ENCODE measurements at places on chromosomes 5 and 9.
A peak's percentile ranks its signal among the peaks of the same experiment; 100 is the strongest.

- DNase-seq = no peak
These were observed 18.9 kb downstream of the CLPTM1L start for GRCh38 chr5:1325870-1326531.

GRCh38 chr5:73812457-73812856, 186.5 kb downstream of the ARHGEF28 start:
- DNase-seq = no peak

DNA sequence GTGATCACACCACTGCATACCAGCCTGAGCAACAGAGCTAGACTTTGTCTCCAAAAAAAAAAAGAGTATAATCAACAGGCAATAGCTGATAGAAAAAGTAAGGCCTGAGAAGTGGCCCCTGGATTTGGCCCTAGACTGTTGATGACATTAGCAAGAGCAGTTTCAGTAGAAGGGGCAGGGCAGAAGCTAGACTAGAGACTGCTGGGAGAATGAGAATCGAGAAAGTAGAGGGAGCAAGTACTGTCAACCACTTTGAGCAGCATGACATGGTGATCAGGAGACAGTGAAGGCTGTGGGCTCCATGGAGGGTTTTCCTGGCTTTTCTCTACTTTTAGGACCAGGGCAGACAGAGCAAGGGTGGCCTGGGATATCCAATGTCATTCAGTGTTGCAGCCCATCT, 34.9 kb upstream of the B4GALT1 start:
- DNase-seq = no peak

GRCh38 chr9:104087894-104088293, 6.2 kb upstream of the SMC2 start:
- no peak for DNase-seq

DNA sequence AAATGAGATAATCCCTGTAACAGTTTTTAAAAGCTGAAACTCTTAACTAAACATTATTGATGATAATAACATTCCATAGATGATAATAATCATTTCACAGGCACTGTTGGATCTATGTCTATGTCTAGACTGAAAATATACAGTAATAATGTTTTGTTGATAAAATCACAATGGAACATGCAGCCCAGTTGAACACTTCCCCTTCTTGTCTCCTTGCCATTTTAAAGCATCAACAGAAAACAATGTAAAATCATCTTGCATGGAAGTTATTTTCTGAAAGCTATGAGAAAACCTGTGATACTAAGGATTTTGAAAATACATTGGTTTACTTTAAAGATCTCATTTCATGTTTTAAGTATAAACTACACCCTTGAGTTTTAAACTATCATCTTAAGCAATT, 1.9 kb downstream of the GAPT start:
- DNase-seq = no peak

- DNase-seq = no peak
These were observed 138.8 kb downstream of the GRIA1 start for GRCh38 chr5:153629027-153629895.

- no peak for DNase-seq
These were observed 173.4 kb upstream of the NR3C1 start for GRCh38 chr5:143576711-143577484.

DNA sequence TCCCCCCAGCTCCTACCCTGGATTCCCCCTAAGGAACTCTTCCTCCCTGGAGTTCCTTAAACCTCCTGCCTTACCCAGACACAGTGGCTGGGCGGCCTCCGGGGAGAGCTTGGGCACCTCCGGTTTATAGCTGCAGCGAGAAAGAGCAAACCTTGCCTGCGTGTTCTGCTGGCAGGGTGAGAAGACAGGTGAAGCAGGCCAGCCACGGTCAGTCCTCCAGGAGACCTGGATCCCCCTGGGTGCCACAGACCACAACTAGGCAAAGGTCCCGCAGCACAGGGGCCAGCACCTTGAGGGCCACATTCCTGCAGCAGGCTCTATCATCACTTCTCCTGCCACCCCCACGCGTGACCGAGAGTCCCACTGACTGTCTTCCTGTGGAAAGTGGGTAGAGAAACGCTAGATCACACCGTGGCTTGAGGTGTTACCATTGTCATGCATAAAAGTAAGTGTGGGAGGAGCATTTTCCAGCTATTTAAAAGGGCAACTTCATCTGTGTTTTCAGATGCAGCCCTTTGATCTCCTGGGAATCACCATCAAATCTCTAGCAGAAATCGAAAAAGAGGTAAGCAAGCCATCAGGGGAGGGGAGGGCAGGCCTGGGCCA, 130.2 kb upstream of the LMX1B start:
- peak; percentile 12 for DNase-seq

GRCh38 chr9:18606846-18607245, 132.9 kb downstream of the ADAMTSL1 start:
- DNase-seq = no peak

DNA sequence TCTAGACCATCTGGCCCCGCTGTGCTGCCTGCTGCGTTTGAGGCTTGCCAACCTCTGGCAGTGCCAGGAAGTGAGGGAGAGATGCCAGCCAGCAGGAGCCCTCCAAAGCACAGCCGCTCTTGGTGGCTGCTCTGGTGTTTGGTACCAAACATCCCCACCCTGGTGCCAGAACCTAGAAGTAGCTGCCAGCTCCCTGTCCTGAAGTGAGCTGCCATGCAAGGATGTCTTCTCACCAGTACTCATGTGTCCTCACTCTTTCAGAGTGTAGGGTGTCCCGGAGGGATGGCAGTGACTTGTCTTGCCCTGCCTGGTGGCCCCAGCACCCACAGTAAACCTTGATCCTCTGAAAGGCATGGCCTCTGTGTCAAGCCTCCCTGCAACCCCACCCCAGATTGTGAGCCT, 43.4 kb downstream of the AMBP start:
- no peak for DNase-seq

DNA sequence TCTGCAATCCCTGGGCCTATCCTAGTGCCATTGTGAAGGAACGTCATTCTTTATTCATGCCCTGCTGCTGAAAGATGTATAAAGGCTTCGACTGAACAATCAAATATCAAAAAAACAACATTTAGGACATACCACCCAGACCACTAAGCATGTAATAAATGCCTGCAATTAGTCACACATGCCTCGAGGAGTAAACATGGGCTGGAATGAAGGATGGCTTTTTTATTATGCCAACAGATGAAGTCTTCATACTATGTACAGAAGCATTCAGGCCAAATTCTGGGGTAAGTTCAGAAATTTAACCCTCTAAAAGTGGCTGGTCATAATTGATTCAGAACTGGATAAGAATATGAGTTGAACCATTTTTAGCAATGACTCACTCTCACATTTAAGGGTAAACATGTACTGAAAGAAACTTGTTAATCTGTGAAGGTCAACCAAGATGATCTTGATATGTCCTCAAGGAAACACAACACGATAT, 38.1 kb downstream of the FAM240B start:
- DNase-seq = no peak

DNA sequence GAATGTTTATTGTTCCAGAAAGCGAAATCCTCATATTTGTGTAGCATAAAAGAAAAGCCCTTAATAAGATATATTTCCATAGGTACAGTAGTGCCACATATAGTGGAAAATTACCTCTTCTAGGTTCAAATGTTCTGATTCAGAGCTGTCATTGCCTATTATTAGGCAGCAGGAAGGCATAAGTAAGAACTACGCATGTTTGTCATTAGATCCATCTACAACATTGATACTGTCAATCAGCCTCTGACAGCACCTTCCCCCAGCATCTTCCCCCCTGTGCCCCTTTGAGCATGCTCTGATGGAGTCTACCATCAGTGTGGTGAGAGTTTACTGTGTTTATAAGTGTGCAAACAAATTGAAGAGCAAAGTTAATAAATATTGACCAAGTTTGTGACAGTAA, 816.1 kb downstream of the TLE4 start:
- no peak for DNase-seq

DNA sequence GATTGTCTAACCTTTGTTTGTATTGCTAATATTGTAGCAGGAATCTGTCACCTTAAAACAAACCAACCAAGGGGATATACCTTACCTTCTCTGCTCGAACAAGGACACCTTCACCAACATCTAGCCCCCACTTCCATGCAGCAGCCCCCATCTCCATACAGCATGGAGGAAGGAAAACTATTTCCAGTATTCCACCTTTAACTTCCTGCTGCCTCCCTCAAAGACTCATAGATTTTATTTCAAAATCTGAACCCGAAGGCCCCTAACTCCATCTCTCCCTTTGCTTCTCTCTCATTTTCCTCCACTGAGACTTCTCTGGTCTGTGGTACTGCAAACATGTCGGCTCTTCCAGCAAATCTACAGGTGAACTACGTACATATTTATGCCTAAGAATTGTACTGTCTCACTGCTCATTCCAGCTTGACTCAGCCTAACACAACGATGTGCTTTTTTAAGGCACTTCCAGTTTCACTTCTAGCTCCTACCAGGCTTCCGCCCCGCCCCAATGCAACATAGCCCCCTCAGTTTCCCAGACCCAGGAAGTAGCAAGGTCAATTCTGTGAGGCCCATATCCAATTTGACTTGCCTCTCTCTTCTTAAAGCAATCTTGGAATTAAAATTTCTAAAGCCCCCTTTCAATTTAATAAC, 70.7 kb upstream of the RNF38 start:
- DNase-seq = peak; percentile 65

- DNase-seq = no peak
These were observed 190.6 kb downstream of the FBXL7 start for GRCh38 chr5:15690611-15691010.

DNA sequence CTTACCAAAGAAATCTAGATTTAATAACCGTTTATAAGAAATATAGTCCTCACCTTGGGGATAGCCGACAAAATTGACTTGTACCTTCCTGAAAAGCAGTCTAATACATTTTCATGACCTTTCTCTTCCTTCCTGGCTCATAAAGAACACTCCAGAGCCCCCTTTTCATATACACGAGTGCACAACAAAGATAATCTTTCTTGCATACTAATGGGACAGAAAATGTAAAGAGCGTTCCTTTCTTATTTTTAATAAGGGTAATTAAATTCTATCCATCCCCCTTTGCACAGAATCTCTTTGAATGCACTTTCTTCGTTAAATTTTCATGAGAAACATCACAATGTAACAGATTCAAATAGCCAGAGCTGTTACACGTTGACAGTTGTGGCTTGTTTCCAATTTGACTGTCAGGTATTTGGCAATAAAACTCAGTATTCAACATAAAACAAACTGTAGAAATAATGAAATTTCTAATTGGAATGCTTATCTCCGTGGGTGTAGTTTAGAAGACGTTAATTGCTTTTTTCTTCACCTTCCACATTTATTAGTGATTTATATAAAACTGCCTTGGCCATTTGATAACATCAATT, 732.3 kb upstream of the DMAC1 start:
- DNase-seq = no peak

GRCh38 chr9:9752722-9753121, 860.1 kb downstream of the PTPRD start:
- no peak for DNase-seq

GRCh38 chr5:160363660-160364395, 6.6 kb downstream of the C1QTNF2 start:
- no peak for DNase-seq

- no peak for DNase-seq
These were observed 352.7 kb downstream of the MLLT3 start for GRCh38 chr9:20269620-20270019.

DNA sequence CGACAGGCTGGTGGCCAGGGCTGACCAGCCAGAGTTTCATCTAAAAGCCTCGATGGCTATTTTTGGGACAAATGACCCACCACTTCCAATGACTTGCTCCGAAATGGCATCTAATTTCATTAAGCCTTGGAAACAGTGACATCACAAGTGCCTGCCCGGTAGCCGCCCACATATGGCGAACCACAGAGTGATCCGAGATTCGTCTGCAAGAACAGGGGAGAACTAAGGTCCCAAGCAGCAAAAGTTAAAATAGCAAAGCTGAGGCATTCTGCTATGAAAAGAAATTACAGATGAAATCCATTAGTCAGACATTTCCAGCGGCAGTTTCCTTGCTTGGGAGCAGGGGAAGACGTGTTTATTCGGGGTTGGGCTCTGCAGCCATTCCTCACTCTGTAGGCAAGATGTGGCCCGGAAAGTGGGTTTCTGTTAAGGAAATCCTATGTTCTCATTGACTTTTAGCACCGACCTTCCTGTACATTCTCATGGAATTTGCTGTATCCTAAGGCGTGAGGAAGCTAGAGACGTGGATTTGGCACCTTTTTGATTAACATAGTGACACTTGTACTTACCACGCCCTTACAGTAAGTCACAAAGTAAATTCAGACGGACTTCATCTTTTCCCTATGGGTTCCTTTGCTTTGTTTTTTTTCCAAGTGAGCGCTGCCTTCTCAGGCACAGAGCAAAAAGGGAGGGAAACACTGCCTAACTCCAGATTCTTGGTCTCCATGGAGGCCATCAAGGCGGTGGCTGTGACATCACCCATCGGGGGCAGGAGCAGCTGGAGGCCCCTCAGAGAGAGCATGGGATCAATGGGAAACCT, 45.1 kb downstream of the ERGIC1 start:
- peak; percentile 28 for DNase-seq

- DNase-seq = no peak
These were observed 1.1 kb downstream of the FEM1C start for GRCh38 chr5:115543365-115544042.

GRCh38 chr9:101419863-101420262, 15.7 kb downstream of the ALDOB start:
- no peak for DNase-seq

GRCh38 chr9:88733651-88734421, 198.9 kb downstream of the NXNL2 start:
- DNase-seq = no peak

DNA sequence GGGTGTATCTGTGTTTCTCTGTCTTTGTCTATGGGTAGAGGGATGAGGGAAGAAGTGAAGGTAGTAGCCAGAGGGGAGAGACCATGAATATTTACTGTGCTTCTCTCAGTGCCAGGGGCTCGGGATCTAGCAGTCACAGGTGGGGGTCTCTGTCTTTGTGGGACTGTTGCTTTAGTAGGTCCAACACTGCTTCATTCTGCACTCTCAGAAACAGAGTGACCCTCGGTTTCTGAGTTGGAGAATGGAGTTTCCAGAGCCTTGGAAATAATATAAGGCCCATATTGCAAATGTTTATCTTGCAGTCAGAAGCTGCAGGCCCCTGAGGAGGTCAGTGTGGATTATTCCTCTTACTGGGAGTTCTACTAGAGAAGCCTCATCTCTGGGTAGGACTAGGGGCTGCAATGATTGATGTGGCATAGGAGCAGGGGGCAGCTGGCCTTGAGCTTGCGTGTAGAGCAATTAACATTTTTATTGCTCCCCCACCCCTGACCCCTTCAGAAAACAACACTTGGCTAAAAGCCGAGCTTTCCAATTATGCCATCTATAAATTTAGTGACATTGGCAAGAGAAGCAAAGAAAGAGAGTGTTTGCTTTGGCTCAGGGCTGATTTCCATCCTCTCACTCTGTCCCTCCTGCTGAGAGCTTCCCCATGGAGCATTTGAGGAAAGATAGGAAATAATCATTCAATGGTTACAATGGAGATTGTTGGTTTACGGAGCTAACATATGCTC, 55.0 kb upstream of the TRPC7 start:
- DNase-seq = no peak

GRCh38 chr5:59763541-59763940, 130.0 kb downstream of the PDE4D start:
- no peak for DNase-seq

- no peak for DNase-seq
These were observed 567.9 kb downstream of the EBF1 start for GRCh38 chr5:158531860-158532259.

All from activated naive CD4-positive, alpha-beta T cell treated with Interleukin-2 at 50 U/mL for 16 hours (primary cell).